CD4-positive, alpha-beta T cell treated with Interleukin-4 for 1 hour (primary cell): ENCODE measurements at places on chromosomes 6 and 20.

- no peak for DNase-seq
Measured at GRCh38 chr6:110768057-110768456, 47.2 kb downstream of the CDK19 start.

DNA sequence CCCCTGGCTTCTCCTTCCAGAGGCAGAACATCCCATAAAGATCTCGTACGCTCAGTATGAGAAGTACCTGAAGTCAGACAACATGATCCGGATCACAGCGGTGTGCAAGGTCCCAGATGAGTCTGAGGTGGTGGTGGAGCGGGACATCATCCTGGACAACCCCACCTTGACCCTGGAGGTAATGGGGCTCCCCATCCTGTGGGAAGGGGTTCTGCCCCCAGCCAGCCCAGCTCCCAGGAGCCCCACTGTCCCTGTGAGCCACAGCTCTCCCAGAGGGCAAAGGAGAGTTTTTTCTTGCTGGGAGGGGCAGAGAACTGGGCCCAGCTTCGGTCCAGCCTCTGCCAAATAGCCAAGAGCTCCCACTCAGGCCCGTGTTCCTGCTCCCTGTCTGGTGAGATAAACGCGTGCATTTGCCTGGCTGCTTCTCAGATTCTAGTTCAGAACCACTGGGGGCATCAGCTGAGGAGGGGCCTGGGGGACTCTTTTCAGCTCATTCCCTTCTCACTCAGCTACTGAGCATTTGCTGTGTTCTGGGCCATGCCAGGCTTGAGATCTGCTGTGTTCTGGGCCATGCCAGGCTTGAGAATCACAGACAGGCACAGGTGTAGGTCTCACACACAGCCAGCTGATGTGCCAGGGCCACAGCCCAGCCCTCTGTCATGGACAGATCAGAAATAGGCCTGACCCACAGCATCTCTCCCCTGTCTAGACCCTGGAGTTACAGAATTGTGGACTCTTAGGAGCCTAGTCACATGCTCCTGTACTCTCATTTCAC lies 39.5 kb downstream of the TGM3 start:
- DNase-seq = no peak

DNA sequence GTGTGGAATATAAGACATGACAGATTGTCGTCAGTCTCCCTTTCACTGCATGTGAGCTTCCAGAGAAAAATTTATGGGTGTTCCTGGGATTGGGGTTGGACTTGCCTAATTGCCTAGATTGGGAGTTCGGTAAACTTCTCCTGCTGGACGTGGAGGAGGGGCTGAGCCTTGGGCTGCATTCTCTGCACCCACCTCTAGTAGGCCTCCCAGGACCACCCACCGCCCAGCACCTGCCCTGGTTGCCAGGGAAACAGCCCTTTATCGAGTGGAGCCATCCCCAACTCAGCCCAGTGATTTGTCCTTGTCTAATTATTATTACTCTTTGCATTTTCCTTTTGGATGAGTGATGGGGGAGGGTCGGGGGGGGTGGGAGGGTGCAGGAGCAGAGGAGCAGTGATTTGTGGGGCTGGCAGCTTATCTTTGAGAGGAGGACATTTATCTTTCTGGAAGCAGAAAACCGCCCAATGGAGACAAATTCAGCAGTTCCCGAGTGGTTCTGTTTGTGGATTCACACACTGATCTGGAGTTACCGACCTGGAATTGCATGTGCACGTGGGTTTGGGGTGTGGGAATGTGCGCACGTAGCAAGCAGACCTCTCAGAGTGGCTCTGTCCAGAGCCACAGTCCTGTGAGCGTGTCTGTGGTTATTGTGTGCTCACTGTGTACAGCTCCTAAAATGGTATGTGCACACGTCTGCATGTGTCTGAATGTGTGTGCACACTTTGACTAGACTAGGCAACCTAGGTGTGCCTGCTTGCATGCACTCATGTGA lies 104.5 kb downstream of the DHX35 start:
- DNase-seq = no peak

DNA sequence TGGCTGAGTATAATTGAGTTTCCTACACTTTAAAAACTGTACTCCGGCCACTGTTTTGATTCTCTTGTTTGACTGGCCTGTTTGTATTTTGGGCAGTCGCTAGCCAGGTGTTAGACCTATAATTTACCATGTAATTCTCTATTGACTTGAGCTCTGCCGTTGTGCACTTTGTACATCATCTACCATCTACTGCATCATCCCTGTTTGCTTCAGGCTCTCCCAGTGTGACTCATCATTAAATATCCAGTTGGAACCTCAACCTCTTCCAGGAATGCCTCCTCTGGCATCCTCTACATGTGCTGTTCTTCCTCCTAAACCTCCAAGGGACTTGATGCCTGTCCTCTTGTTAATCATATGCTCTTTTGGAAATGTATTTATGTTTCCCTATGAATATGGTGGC lies 72.3 kb downstream of the FARS2 start:
- DNase-seq = no peak

GRCh38 chr6:11622156-11622555 lies 84.6 kb downstream of the TMEM170B start:
- no peak for DNase-seq

DNA sequence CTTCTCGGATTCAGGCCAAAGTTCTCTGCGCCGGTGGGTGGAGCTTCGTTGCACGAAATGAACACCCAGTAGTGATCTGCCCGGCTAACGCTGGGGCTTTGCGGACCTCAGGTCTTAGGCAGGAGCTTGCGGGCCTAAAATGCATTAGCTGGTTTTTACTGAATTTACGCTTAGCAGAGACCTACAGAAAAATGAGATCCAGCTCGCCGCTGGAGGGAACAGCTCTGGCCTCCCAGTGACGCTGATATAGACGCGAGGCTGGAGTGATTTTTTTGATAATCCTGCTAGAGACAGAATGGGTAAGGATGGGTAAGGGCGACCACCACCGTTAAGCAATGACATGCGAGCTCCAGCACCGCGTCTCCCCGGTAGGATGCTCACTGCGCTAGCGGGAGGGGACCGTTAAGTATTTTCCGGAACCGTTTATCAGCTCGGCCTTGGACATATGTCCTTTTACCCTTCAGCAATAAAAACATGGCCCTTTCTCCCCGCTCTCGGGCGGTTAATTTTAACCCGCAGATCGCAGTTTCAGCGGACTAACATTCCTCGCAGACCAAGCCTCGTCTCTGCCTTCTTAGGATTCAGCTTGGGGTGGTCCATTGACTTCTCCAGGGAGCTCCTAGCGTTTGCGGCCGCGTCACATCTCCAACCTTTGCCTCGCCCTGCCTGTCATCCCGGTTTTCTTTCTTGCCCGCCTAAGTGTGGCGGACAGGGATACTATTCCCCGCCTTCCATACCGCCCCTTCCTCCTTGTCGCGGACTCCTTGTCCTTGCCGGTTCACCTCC lies 109.3 kb downstream of the GPX5 start:
- no peak for DNase-seq

- DNase-seq = no peak
Measured at GRCh38 chr6:138953451-138953850, 34.6 kb downstream of the REPS1 start.

- no peak for DNase-seq
Measured at GRCh38 chr6:7145885-7146828, 38.4 kb downstream of the RREB1 start.

DNA sequence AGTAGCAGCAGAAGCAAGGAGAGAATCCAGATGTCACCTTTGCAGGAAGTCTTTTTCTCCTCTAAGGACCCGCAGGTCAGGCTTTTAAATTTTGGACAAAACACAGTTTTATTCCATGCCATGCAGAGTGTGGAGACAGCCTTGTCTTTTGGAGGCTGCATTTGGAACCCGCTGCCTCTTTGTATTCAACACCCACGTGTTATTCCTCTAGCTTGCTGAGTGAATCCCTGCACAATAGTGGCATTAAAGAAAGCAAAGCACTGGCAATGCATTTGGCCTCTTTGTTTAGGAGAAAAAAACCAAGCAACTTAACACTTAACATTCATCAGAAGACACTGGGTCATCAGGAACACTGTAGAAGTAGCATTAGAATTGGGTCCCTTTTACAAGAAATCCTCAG lies 43.5 kb downstream of the TFAP2B start:
- no peak for DNase-seq

DNA sequence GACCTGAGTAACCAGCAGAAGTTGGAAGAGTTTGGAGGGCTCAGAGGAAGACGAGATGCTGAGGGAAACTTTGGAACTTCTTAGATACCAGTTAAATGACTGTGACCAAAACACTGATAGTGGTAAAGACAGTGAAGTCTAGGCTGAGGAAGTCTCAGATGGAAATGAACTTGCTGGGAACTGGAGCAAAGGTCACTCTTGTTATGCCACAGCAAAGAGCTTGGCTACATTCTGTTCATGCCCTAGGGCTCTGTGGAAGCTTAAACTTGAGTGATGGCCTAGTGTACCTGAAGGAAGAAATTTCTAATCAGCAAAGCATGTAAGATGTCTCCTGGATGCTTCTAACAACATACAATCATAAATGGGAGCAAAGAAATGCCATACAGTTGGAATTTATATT lies 24.7 kb downstream of the WDR27 start:
- no peak for DNase-seq

DNA sequence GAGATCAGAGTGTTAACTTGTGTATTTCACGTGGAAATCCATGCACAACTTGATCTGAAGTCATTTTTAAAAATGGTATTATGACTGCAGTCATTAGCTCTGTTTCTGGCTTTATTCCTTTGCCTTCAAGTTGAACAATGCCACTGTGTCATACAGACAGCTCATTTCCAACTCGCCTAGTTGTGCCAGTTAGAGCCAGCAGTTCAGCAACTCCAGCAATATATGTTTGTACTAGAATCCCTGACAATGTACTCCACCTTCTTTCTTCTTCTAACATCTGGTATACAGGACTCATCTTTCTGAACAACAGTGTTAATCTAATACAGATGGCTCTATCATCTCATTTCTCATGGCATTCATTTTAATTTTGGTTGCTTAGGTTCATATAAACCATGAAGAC lies 418.3 kb upstream of the POU3F2 start:
- no peak for DNase-seq

GRCh38 chr6:36977470-36977941 lies 8.5 kb downstream of the MTCH1 start:
- DNase-seq = no peak

GRCh38 chr6:41678511-41679084 lies 40.3 kb downstream of the MDFI start:
- no peak for DNase-seq

DNA sequence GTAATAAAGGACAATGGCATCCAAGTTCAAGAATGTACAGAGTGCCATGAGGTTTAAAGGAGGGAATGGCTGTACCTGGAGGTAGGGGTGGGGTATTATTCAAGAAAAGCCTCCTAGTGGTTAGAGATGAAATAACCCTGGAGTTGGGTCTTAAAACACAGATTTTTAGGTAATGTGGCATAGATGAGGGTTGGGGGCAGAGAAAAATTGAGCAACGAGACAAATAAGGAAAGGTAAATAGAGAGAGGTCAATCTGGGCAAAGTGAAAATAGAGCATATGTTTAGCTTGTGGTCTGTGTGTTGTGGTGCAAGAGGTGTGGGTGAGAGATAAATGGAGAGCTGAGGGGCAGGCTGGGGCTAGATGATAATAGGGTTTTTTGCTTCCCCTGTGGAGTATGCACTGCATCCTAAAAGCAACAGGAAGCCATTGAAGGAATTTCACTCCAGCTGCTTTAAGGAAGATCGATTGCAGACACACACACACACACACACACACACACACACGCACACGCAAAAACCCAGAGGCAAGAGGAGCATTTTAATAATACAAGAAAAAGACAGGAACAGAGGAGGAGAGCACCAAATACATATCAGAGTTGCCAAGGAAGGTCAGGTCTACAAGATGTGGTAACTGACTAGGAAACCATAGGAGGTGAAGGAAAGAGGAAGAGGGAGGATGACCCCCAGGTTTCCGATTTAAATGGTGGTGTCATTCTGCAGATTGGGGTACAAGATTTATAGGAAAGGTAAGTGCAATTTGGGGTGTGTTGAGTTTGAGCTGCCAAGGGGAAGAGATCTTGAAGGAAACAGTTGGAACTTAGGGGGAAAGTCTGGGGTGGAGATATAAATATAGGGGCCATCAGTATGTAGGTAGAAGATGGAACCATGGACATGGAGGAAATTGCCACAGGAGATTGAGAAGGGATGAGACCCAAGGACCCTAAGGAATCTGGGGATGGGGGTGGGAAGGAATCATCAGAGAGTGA lies 31.3 kb upstream of the ADGRF1 start:
- no peak for DNase-seq

- peak; percentile 3 for DNase-seq
Measured at GRCh38 chr6:110813338-110814101, 1.7 kb downstream of the CDK19 start.

DNA sequence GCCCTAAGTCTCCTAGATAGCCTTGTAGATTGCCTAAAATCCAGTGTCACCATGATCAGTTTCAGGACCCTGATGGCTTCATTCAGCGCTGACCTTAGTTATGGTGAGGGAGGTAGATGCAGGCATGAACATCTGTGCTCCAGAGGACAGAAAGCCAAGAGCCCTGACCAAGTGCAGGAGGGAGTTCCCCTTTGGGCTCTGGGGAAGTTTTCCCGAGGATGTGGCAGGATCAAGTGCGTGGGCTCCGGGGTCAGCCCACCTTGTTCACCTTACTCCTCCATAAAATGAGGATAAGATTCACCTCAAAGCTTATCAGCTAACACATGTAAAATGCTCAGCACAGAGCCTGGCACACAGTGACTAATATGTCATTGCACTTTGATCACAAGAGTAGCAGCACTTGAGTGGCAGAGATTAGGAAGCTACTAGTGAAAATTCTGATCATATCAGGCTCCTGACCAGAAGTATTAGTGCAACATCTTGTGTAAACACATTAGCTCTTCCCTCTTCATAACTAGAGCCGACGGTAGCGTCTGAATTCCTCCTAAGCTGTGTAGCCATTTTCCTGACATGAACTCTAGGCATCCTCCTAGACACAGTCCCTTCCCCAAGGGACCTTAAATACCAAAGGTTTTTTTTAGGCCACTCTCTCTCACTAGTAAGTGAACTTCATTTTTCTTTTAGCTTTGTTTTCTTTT lies 125.2 kb downstream of the SULF2 start:
- DNase-seq = no peak

DNA sequence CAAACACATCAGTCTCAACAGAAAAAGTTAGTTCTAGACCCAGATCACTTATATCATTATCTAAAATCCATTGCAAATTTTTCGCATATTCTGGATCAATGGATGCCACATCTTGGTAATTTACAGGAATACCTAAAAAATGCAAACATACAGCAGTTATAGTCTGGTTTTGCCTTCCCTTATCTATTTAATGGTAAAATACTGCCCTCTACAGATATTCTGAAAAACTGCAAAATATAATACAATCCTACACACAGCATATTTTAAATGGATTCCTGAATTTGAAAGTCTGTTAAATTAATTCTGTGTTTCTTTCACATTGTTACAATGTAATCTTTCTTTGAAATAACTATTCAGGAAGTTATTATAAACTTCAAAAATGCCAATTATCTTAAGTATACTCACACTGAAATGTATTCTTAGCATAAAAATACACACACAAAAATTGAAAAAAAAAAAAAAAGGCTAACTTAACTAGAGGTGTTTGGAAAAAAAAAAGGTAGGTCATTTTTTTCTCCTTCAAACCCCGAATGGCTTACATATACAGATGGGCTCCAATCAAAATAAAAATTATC lies 88.4 kb downstream of the HACE1 start:
- no peak for DNase-seq
